ENCODE measurements at places on chromosomes 11 and 22.
A peak's percentile ranks its signal among the peaks of the same experiment; 100 is the strongest.

- DNase-seq = peak; percentile 1
Measured at GRCh38 chr22:27372969-27373670, 428.4 kb downstream of the MN1 start.

DNA sequence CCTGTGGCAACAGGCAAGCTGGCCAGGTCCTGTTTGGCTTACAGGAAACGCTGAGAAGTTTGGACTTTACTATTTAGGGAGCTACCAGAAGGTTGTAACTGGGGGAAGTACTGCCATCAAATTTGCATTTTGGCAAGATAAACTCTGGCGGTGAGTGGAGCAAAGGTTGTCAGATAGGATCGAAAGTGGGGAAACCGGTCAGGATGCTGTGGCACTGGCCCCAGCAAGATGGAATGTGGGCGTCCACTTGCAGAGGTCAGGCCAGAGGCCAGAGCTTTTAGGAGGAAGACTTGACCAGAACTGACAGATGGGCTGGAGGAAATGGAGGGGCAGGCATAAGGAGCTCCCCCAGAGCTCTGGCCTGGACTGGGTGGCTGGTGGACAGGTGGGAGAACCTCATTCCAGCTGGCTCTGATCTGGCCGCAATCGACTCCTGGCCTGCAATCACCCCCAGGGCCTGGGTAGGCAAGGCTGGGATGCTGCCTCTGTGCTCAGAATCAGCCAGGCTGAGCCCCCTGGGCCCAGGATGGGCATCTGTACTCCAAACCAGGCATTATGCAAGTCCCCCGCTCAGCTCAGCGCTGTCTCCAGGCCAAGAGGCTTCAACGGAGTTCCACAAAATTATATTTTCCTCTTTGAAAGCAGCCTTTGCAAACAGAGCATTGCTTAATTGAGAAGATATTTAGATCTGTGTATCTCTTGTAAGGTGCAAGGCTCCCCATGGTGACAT, 178.3 kb upstream of the NECTIN1 start:
- no peak for DNase-seq

DNA sequence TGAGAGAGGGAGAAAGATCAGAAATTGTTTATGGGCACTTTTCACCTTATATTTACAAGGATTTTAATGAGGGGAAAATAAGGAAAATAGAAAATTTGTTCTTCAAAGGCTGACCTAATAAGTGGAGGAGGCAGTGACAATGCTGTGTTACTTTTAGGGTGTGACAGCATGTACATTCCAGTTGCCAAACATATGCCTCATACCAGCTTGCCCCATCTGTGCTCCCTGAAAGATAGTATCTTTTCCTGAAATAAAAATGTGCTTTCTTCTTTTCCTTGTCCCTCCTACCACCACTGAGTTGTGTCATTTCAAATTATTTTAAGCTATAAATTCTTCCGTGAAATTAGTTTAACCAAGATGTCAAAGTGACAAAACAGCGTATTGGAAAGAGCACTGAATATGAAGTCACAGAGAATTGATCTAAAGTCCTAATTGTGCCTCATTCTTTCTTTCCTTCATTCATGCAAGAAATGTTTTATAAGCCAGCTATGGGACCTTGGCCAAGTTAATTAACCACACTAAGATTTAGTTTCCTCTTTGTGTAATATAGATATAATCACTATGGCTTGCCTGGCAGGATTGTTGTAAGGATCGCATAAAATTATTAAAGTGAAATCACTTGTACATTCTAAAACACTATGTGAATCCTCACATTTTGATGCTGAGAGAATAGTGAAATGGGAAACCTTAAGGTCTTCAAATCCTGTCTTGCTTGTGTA, 1307.5 kb upstream of the TENM4 start:
- DNase-seq = no peak

DNA sequence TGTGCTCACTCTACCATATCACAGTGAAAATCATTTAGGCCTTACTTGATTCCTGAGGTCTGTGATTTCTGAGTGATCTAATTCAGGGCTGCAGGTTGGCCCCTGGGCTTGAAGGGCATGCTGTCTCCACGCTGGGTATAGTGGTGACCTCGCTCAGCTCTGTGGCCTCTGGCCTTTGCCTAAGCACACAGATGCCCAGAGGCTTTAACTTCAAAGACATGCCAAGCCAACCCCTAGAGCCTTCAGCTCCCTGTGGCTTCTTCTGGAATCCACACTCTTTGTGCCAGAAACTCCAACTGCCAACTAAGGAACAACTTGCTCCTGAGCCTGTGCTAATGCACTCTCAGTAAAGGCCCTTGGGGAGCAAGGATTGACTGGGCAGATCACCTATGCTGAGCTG, 232.6 kb upstream of the MPPED2 start:
- no peak for DNase-seq

DNA sequence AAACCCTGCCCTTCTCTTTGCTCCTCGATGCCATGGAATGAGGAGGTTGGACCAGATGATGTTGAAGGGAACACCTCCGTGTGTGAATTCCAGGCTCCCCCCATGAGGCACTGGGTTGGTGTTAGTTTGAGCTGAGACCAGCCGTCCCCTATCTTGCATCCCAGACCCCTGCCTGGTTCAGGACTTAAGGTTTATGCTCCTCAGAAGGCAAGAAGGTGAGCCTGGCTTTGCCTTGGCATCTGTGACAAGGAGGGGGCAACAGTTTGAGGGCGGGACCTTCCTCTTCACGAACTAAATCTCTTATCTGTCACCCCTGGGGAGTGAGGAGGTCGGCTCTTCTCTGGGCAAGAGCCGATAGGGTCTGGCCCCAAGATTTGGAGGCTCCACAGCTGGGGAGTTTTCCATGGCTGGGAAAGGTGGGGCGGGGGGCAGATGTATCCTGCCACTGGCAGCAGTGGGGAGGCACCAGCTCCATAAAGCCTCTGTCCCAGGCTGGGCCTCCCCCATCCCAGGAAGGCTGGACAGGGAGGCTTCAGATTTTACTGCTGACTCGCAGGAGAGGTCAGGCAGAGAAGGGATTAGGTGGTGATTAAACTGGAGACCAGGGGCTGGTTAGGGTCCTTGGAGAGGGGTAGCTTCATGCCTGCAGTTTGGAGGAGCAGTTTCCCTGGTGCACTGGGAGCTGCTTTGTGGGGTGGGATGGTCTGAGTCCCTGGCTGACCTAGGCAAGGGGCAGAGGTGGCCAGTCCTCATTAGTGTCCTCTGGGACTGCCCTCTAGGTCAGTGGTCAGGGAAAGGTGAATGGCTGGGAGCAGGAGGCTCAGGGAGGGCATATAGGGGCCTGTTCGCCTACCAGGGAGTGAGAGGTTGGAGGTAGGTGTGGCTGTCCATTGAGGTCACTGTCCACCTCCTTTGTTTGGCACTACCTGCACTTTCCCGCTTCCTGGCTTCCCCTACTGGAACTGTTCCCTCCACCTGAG, 1.1 kb downstream of the SEC14L2 start:
- DNase-seq = no peak

DNA sequence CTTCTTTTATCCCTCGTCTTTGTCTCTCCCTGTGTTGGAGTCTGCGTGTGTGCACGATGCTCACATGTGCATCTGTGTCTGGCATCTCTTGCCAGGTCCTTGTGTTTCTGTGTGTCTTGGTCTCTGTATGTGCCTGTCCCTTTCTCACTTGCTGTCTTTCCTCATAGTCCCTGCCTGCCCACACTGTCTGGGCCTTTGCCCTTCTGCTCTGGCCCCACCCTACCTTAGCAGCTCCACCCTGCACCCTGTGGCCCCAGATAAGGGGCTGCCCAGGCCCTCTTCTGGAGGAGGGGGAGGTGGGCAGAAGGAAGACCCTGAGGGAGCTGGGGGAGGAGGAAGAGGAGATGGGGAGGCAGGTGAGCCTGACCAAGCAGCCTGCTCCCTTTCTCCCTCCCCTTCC, 2.8 kb downstream of the EHBP1L1 start:
- no peak for DNase-seq

DNA sequence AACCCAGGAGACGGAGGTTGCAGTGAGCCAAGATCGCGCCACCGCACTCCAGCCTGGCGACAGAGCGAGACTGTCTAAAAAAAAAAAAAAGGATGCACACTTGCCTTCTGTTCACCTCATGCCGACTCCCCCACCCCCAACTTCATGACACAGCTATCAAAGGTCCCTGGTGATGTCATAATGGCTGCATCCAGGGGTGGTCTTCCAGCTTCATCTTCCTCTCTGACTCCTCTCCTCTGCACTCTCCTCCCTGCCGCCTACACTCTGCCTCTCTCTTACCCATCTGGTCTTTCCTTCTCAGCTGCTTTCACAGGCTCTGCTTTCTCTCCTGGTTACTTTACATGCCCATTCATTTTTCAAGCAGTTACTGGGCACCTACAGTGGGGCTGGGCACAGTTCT, 16.4 kb upstream of the KDM2A start:
- DNase-seq = no peak

DNA sequence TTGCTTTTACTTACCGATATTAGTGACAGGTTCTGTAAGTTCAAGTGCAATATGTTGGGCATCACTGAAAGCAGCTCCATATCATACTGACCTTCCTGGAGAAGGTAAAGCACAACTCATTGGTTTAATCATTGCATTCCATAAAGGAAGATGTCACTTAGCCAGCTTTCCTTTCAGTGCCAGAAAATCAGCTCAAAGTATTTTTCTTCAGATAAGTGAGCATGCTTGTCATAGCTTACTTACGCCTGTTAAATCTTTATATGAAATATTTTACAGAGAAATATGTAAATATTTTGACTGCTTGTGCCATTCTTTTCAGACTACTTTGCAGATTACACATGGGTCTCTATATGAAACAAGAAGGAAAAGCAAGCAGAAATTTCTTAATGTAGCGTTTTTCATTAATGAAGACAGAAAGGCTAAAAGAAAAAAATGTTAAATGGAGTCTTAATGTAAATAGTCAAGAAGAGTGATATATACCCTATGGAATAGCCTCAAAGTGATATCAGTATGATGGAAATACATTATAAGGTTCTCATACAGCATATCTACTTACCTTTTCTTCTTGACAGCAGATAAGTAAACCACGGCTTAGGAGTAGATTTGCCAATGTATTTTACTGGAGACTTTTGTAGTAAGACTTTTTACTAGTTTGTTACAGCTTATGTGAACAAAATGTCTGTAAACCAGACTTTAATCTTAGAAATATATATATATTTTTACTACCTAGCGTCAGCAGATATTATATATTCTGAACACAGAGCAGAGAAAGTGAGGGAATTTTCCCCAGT, 649.7 kb downstream of the METTL15 start:
- no peak for DNase-seq

- DNase-seq = no peak
Measured at GRCh38 chr11:120707098-120707497, 195.6 kb downstream of the GRIK4 start.

GRCh38 chr22:30453731-30454510, 17.9 kb downstream of the SEC14L3 start:
- peak; percentile 14 for DNase-seq

- peak; percentile 16 for DNase-seq
Measured at GRCh38 chr22:33747576-33748180, 172.6 kb downstream of the LARGE1 start.

DNA sequence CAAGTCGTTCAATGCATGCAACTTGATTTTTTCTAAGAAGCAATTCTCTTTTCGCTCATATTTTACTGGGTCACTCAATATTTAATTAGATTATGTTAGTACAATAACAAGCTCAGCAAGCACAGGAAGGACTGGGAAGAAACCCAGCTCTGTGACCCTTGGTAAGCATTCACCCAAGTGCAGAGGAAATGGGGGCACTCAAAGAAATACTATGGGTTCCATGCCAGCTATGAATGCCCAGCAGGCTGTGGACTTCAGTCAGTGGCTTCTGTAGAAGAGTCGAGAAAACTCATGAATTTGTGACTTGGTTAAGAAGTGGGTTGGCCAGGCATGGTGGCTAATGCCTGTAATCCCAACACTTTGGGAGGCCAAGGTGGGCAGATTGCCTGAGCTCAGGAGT, 123.6 kb downstream of the GALNT18 start:
- DNase-seq = no peak

DNA sequence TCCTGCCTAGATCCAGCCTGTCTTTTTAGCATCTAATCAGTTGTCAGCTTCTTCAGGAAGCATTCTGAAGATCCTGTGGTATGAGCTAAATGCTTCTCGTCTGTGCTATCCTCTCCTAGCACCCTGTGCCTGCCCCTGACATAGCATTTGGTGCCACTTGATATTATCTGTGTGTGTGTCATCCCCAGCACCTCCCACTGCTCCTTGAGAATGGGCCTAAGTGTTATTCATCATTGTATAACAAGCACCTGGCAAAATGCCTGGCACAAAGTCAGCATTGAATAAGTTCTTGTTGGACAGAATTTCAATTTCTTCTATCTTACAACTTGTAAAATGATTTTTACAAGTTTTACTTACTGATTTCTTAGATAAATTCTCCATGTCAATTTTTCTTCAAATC, 28.1 kb upstream of the OLFML1 start:
- no peak for DNase-seq

GRCh38 chr11:124174001-124174583, 9.1 kb upstream of the OR10D3 start:
- DNase-seq = no peak

DNA sequence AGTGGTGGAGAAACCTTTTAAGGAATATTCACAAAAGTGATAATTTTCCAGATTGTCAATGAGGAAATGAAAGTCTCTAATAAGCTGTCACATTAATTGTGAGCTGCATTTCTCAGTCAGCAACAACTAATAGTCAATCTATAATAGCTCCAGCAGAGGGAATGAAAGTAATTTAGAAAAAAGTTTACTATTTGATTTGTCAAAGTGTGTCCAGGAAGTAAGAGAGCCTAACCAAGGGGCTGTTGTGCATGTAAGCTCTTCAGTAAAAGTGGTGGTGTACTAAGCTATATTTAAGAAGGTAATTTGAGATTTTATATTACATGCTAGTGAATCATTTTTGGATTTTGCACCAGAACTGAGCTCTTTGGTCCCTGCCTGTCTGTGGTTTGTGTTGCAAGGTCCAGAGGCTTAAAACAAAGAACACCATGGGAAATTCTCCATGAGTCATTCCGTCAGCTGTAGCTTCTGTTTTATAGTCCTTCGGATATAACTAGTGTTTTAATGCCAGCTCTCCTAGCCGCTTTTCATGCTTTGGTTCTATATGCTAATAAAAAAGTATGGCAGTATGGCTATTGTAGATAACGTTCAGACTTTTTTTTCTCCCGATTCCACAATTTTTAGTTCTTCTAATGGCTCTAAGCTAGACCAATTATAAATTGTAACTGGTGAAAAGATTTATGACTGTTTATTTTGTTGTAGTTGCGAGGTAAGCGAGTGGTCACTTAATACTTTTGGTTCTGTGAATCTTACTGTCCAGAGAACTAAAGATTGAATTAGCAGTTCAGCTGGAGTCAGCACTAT, 64.6 kb downstream of the ARHGEF12 start:
- DNase-seq = peak; percentile 18

DNA sequence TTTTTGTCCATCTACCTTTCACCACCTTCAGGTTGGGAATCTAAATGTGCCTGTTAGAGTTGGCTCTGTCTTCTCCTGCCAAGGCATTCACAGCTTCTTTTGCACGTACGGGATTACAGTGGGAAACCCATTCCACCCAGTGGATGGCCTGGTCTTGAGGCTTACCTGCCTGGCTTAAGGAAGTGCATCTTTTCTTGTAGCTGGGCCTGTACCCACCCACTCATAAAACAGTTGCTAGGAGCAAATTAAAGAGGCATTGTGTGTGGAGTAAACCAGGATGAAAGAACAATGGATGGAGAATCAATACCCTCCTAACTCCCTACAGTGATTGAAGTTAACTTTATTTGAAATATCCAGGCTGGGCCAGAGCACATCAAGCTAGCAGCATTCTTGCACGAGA, 71.6 kb downstream of the TEAD1 start:
- DNase-seq = no peak

All from GM12865 (cell line).